ENCODE measurements at places on chromosomes 5 and 9.

DNA sequence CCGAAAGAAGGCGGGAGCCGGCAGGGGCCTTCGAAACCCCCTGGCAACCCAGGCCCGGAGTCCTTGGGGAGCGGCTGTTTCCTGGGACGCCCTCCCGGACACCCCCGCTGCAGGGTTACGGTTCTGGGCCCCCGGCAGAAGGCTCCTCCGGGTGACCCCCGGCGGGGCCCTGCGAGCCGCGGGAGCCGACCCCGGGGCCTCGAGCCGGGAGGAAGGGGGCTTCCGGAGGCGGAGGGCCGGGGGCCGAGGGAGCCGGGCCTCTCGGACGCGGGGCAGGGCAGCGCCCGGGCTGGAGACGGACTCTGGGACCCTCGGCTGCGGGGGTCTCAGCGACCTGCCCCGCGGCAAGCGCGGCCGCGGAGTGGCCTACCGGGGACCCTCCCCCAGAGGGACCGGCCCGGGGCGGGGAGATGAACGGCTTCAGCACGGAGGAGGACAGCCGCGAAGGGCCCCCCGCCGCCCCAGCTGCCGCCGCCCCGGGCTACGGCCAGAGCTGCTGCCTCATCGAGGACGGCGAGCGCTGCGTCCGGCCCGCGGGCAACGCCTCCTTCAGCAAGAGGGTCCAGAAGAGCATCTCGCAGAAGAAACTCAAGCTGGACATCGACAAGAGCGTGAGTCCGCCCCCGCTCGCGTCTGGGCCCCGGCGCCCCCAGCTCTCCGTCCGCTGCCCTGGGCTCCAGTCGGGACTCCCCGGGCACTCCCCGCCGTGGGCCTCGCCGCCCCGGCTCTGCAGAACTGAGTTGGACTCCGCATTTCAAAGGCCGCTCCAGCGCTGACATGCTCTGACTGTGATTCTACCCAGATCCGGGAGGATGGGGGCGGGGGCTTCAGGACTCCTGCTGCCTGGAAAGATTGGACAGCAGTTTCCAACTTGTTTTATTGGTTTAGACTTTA lies 645 bp downstream of the SAP30L start:
- H3K36me3 ChIP-seq, result peaks cover 21% of the 10 kb centered on the region
- no peaks in the 10 kb centered on the region for H3K27me3 ChIP-seq
- peak; percentile 45 for DNase-seq
- peaks cover 47% of the 10 kb centered on the region for H3K4me1 ChIP-seq
- H3K27ac ChIP-seq, result peak overlapping the region; percentile 59

GRCh38 chr9:18698992-18699391 lies 225.0 kb downstream of the ADAMTSL1 start:
- no peaks in the 10 kb centered on the region for H3K4me1 ChIP-seq
- H3K36me3 ChIP-seq, result no peaks in the 10 kb centered on the region
- no peak for DNase-seq
- H3K4me3 ChIP-seq, result no peak overlapping the region
- H3K27me3 ChIP-seq, result no peaks in the 10 kb centered on the region
- no peak overlapping the region for H3K27ac ChIP-seq

GRCh38 chr9:134842321-134842720 lies 38.3 kb upstream of the FCN2 start:
- no peak for DNase-seq
- H3K36me3 ChIP-seq, result no peaks in the 10 kb centered on the region
- H3K4me3 ChIP-seq, result no peak overlapping the region

GRCh38 chr5:130021876-130022275 lies 117.6 kb downstream of the CHSY3 start:
- H3K27ac ChIP-seq, result no peak overlapping the region
- no peak overlapping the region for H3K4me3 ChIP-seq
- H3K36me3 ChIP-seq, result no peaks in the 10 kb centered on the region
- DNase-seq, result no peak

- no peaks in the 10 kb centered on the region for H3K4me1 ChIP-seq
- no peak overlapping the region for H3K4me3 ChIP-seq
- no peak overlapping the region for H3K27ac ChIP-seq
- no peaks in the 10 kb centered on the region for H3K36me3 ChIP-seq
- no peak for DNase-seq
- H3K27me3 ChIP-seq, result no peaks in the 10 kb centered on the region
Measured at GRCh38 chr5:153086486-153086885, 404.0 kb upstream of the GRIA1 start.

DNA sequence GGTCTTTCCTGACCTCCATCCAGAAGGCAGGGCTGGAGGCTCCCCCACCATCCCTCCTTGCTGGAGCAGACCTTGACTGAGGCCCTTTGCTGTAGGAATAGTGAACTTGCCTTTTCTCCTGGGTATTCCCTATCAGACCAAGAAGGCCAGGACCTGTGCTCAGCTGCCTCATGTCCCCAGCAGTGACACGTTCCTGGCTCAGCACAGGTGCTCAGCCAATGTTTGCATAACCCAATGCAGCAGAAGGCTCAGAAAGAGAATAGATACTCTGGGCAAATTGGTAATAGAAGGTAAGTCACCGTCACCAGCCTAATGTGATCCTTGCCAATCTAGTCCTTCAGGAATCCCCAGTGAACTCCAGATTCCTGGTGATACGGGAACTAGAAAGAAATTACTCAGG lies 96.4 kb downstream of the ACTL7B start:
- H3K4me3 ChIP-seq, result no peak overlapping the region
- DNase-seq, result no peak
- H3K36me3 ChIP-seq, result no peaks in the 10 kb centered on the region

DNA sequence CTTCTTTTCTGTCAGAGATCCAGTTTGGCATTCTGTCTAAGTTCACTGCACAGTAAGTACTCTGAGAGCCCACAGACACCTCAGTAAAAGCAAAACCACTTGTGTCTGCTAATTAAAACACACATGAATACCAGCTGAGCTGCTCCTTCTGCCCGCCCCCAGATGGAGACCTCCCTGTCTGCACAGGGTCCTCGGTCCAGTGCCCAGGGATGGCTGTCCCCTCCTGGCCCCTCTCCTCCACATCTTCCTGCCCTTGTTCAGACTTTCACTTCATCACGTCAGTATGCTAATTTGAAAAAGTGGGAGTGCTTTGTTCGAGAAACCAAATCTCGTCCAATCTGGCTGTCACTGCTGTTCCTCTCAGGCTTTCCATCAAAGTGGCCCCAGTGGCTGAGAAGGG lies 43.5 kb downstream of the LIX1 start:
- peaks cover 16% of the 10 kb centered on the region for H3K4me1 ChIP-seq
- H3K36me3 ChIP-seq, result no peaks in the 10 kb centered on the region
- peaks cover 2% of the 10 kb centered on the region for H3K27me3 ChIP-seq
- H3K4me3 ChIP-seq, result no peak overlapping the region
- H3K27ac ChIP-seq, result no peak overlapping the region
- no peak for DNase-seq

DNA sequence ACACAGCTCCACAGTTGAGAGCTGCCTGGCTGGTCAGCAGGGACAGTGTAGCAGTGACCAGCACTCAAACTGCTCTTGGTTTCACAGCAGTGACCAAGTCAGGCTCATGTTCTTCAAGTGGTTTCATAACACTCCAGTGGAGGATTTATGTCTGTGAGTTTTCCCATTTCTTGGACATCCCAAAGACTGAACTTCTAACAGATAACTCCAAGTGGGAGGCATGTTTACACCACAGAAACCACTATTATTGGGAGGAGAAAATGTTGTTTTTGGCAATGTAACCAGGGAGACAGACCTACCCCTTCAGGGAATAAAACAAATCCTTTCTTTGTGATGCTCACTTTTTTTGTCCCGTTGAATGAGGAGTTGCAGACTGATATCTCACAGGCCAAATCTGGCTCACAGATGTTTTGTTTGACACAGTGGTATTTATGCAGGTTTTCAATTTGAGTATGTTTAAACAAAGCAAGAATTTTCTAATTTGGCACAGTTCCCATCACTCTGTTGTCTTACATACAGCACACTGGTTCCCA lies 141.5 kb downstream of the RMI1 start:
- H3K4me3 ChIP-seq, result no peak overlapping the region
- DNase-seq, result no peak
- no peak overlapping the region for H3K27ac ChIP-seq
- peaks cover 18% of the 10 kb centered on the region for H3K27me3 ChIP-seq
- H3K36me3 ChIP-seq, result no peaks in the 10 kb centered on the region
- H3K4me1 ChIP-seq, result no peaks in the 10 kb centered on the region

- H3K36me3 ChIP-seq, result no peaks in the 10 kb centered on the region
- no peak overlapping the region for H3K4me3 ChIP-seq
- H3K27ac ChIP-seq, result no peak overlapping the region
- H3K27me3 ChIP-seq, result no peaks in the 10 kb centered on the region
- peaks cover 7% of the 10 kb centered on the region for H3K4me1 ChIP-seq
Measured at GRCh38 chr9:16207161-16207560, 654.3 kb downstream of the CCDC171 start.

DNA sequence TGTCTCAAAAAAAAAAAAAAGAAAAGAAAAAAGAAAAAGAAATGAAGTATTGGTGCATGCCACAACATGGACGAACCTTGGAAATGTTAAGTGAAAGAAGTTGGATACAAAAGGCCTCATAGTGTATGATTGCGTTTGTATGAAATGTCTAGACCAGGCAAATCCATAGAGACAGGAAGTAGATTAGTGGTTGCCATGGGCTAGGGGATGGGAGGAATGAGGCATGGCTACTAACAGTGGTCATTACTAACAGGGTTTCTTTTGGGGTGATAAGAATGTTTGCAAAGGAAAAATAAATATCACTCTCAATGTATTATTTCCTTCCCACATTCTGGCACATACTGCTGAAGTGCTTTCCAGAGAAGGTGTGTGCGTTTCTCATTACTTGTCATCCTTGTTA lies 44.1 kb downstream of the UGCG start:
- H3K4me1 ChIP-seq, result peaks cover 47% of the 10 kb centered on the region
- H3K27ac ChIP-seq, result no peak overlapping the region
- DNase-seq, result no peak
- no peak overlapping the region for H3K4me3 ChIP-seq
- H3K36me3 ChIP-seq, result peaks cover 5% of the 10 kb centered on the region

GRCh38 chr9:130745829-130746228 lies 52.2 kb downstream of the EXOSC2 start:
- H3K4me3 ChIP-seq, result no peak overlapping the region
- H3K27me3 ChIP-seq, result no peaks in the 10 kb centered on the region
- H3K36me3 ChIP-seq, result peaks cover 2% of the 10 kb centered on the region
- peaks cover 24% of the 10 kb centered on the region for H3K4me1 ChIP-seq
- H3K27ac ChIP-seq, result no peak overlapping the region

DNA sequence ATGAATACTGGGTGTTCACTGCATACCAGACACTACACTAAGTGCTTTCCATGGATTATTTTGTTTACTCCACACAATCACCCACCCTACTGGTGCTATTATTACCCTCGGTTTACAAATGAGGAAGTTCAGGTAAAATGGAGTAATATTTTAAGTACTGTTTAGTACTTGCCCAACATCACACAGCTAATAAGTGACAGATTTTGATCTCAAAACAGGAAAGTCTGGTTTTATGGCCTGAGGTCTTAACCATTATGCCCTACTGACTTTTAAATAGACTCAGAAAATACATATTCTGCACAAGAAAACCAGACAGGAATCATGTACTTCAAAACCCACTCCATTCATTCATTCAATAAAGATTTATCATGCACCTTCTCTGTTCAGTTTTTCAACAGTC lies 431.0 kb upstream of the TLE4 start:
- H3K4me1 ChIP-seq, result no peaks in the 10 kb centered on the region
- H3K27ac ChIP-seq, result no peak overlapping the region
- no peak for DNase-seq

DNA sequence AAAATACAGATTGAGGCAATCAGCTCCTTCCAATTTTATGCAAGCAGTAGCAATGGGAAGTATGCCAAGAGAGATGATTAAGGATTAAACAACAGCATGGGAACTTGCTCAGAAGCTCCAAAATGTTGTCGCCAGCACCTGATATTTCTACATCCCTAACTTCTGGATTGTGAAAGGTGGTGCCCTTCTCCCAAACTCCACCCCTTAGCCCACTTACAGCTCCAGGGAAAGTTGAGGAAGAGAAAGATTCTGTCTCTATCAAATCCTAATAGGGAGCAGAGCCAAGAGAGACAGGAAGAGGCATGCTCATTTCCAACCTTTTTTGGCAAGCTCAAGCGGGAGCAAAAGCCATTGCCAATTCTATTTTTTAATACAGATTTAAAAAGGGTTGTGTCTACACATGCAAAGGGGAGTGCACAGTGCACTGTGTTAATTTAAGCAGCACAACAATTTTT lies 92.4 kb upstream of the NR3C1 start:
- H3K4me3 ChIP-seq, result no peak overlapping the region
- H3K36me3 ChIP-seq, result no peaks in the 10 kb centered on the region
- no peaks in the 10 kb centered on the region for H3K4me1 ChIP-seq

DNA sequence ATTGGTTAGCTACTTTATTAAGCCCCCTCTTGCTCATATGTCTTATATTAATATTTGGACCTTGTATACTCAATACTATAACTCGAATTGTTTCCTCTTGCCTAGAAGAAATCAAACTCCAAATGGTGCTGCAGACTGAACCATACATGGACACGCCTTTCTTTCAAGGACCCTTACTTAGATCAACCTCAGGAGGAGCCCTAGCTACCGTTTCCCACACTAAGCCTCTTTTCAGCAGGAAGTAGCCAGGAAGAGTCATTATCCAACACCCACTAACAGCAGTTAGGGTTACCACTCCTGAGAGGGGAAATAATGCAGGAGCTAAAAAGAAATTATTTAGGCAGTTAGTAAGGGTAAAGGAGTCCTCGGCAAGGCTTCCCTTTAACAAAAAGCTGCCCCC lies 243.8 kb upstream of the PUM3 start:
- no peaks in the 10 kb centered on the region for H3K27me3 ChIP-seq
- no peaks in the 10 kb centered on the region for H3K4me1 ChIP-seq
- H3K36me3 ChIP-seq, result no peaks in the 10 kb centered on the region
- no peak overlapping the region for H3K27ac ChIP-seq
- H3K4me3 ChIP-seq, result no peak overlapping the region

GRCh38 chr9:69168709-69169217 lies 5.3 kb upstream of the TJP2 start:
- H3K4me3 ChIP-seq, result peak overlapping the region; percentile 59
- peaks cover 21% of the 10 kb centered on the region for H3K4me1 ChIP-seq
- no peaks in the 10 kb centered on the region for H3K36me3 ChIP-seq
- peak; percentile 45 for DNase-seq
- no peak overlapping the region for H3K27ac ChIP-seq
- H3K27me3 ChIP-seq, result peaks cover 28% of the 10 kb centered on the region

DNA sequence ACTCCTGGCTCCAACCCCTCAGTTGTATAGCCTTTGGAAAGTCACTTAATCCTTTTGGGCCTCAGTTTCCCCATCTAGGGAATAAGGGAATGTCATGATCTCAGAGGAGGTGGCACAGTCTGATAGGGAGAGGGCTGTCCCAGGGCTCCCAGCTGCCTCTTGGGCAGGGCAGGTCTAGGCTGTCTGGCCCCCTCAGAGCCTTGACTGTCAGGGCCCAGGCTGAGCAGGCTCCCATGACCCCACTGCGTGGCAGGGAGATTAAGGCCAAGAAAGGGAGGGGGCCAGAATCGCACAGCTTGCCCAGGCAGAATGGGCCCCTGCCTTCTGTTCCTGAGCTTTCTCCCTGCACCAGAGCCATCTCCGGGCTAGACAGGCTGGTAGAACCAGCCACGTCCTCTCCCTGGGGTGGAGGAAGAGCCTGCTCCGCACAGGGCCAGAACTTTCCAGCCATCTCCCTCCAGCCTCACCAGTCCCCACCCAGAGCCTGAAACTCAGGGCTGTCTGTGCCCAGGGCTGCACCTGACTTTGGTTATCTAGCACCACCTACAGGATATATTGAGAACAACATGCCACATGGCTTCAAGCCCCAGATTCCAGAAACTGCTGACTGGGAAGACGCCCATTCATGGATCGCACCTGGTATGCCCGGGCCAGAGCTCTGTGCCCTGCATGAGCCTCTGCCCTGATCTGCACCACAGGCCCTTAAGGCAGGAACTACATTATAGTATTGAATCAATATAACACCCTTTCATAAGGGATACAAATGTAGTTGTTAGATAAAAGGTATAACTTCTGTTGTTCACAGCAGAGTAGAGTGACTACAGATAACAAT lies 32.1 kb downstream of the NAIF1 start:
- no peak overlapping the region for H3K4me3 ChIP-seq
- no peaks in the 10 kb centered on the region for H3K27me3 ChIP-seq
- no peaks in the 10 kb centered on the region for H3K36me3 ChIP-seq
- H3K27ac ChIP-seq, result peak overlapping the region; percentile 46
- peak; percentile 60 for DNase-seq
